ENCODE measurements at places on chromosomes 11 and 22.
A peak's percentile ranks its signal among the peaks of the same experiment; 100 is the strongest.

GRCh38 chr11:76436020-76436419, 8.8 kb upstream of the EMSY start:
- DNase-seq, result no peak

GRCh38 chr11:65340226-65340625, 6.6 kb downstream of the DPF2 start:
- no peak for DNase-seq

- no peak for DNase-seq
Observed at GRCh38 chr11:61607920-61608599, 27.2 kb upstream of the SYT7 start.

- no peak for DNase-seq
Observed at GRCh38 chr11:63889344-63889743, 27.6 kb downstream of the RCOR2 start.

DNA sequence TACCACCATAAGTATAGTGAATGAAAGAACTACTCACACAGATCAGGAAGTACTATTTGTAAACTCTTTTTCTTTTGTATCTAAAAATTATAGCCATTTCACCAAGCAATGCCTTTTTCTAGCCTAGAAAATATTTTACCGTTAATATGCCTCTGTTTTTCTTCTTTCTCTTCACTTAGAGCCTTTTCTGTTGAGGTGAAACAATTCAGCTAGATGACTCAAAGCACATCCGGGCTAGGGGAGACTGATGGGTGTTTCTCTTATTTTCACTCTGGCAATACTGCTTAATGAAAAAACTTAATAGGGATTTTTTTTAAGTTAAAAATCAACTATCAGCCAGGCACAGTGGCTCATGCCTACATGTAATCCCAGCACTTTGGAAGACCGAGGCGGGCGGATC, 93.3 kb downstream of the SGSM3 start:
- DNase-seq, result peak; percentile 19

- DNase-seq, result no peak
Observed at GRCh38 chr11:17473071-17473744, 3.4 kb downstream of the ABCC8 start.

DNA sequence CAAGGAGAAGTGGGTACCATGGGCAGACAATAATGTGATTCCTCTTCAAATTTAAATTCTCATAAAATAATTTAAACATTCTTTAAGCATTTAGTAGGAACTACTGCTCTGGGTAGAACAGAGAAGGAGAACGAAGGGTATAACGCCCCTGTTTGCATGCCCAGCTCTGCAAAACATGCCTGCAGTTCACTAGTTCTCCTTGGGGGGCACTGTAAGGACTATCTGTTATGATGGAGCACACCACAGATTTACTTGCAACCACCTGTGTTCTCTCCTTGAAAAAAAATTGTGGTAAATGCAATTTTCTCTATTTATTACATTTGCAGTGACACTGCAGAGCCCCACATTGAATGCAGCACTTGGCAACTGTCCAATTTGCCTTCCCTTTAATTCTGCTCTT, 100.3 kb downstream of the GUCY1A2 start:
- DNase-seq, result no peak

- no peak for DNase-seq
Observed at GRCh38 chr11:133072378-133072777, 459.9 kb downstream of the OPCML start.

GRCh38 chr11:78791964-78792363, 217.3 kb upstream of the NARS2 start:
- DNase-seq, result no peak

- DNase-seq, result no peak
Observed at GRCh38 chr22:35258191-35258988, 1.1 kb downstream of the HMGXB4 start.

DNA sequence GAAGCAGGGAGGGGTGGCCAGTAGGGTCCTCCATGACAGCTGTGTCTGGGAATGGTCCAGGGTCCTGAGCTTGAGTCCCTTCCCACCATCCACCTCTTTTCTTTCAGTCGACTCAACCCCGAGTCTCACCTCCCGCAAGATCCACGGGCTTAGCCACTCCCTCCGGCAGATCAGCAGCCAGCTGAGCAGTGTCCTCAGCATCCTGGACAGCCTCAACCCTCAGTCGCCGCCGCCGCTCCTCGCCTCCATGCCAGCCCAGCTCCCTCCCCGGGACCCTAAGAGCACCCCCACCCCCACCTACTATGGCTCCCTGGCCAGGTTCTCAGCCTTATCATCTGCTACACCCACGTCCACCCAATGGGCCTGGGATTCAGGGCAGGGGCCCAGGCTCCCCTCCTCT, 81.9 kb downstream of the CEP164 start:
- no peak for DNase-seq

DNA sequence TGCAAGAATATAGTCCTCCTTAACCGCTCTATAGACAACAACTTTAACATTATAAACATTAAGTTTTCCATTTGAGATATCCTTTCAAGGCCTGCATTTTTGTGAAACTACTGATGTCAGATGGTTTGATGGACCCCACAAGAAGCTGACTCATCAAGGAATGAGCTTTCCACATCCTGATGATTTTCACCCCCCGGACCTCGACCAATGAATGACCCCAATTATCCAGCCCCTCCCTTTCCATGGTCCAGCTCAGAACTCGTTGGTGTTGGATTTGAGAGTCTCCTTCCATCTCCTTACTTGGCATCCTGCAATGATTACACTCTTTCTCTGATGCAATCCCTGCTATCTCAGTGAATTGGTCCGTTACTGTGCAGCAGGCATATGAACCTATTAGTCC, 31.8 kb upstream of the GUCY1A2 start:
- no peak for DNase-seq

DNA sequence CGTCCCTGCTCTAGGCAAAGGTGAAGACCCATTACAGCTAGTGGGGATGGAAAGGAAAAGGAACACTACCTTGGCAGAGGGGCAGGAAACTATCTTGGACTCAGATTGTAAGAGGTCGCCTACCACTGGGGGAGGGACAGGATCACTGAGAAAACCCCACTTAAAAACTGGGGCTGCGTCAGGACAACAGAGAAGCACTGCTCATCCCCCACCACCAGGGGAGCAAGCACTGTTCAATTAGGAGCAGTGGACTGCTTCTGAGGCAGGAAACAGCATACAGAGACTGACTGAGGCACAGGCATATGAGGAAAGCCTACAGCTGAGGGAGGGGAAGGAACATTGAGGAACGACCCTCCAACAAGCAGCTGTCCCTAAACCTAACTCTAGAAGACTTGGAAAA, 20.8 kb upstream of the DLAT start:
- no peak for DNase-seq

DNA sequence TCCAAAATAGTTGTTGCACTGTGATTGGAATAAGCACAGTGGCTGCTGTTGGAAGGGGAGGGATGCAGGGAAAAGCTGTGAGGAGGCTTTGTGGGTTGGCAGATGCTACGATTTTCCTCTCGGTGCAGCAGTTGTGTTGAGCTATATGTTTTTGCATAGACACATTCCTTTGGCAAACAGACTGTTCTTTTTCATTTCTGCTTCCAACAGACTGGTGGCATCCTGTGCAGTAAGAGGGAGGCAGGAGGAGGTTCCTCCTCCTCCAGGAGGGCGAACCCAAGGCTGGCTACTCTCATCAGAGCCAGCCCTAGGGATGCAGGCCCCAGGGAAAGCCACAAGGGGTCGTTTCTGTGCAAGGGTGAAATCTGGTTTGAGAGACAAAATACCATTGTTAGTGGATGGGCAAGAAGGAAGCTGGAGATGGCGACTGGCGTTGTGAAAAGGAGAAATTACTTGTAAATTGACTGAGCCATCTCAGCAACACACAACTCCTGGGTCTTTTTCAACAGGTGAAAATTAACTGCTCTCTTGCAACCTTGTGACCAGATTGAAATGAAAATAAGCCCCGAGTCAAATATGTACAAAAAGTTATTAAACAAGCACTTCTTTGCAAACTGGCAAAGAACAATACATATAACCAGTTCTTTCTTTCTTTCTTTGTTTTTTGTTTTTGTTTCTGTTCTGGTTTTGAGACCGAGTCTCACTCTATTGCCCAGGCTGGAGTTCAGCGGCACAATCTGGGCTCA, 26.5 kb upstream of the UBASH3B start:
- DNase-seq, result peak; percentile 55

- DNase-seq, result no peak
Observed at GRCh38 chr11:123179586-123179985, 15.5 kb downstream of the CLMP start.

- no peak for DNase-seq
Observed at GRCh38 chr11:87634331-87634730, 540.9 kb downstream of the RAB38 start.

- DNase-seq, result no peak
Observed at GRCh38 chr11:69691463-69691862, 12.4 kb downstream of the FGF19 start.

DNA sequence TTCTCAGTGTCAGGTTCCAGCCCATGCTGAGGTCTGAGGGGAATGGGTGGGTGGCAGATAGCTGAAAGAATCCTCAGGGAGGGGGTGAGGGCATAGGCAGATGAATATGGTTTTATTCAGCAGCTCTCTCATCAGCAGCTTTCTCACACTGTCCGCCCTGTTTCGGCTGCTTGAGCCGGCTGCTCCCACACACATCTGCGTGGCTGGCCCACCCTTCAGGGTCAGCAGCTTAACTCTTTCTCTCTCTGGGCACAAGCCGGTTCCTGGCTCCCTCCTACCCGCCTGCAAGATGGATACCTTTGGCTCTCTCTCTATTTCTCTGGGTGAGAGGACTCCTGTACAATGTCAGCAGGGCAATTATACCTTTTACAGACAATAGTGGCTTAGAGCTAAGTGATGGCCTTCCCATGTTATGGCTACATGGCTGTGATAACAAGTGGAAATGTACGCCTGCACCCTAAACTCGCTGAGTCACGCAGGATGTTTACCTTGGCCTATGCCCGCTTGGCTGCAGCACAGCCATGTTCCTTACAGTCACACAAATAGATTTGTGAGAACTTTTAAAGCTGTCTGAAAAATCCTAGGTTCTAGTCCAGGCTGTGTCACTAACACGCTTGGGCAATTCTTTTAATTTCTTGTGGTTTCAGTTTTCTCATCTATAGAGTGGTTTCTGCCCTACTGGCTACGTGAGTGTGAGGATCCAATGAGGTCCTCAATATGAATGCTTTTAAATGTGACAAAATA, 4.1 kb downstream of the MMP20 start:
- DNase-seq, result no peak

GRCh38 chr11:121670266-121670665, 217.5 kb upstream of the SORL1-AS1 start:
- no peak for DNase-seq

DNA sequence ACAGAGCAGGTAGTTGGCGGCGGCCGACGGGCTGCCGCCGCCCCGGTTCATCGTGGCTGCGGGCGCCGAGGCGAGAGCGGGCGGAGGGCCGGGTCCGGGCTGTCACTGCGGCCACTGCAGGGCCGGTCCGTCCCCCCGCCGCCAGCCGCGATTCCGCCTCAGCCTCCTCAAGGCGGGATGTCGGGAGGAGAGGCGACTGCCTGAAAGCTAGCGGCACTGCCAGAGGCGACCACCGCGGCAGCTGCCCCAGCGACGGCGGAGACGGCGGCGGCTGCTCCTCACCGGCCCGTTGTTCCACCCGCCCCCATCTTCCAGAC, 234 bp downstream of the SESN3 start:
- no peak for DNase-seq

DNA sequence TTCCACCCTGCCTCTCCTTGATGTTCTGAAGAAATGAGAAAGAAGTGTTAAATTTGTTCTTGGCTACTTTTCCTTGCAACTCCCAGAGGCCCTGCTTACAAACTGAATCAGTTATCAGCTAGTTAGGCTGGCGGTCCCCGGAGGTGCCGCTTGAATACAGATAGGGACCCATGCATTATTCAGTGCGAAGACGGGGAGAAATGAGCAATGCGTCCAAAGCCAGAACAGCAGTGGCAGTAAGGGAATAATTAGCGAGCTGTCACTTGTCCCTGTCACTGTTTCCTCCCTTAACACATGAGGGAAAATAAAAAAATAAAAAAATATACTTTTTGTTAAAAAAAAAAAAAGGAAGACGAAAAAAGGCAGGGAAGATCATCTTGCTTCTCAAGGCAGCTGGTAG, 528.1 kb downstream of the MN1 start:
- DNase-seq, result no peak

DNA sequence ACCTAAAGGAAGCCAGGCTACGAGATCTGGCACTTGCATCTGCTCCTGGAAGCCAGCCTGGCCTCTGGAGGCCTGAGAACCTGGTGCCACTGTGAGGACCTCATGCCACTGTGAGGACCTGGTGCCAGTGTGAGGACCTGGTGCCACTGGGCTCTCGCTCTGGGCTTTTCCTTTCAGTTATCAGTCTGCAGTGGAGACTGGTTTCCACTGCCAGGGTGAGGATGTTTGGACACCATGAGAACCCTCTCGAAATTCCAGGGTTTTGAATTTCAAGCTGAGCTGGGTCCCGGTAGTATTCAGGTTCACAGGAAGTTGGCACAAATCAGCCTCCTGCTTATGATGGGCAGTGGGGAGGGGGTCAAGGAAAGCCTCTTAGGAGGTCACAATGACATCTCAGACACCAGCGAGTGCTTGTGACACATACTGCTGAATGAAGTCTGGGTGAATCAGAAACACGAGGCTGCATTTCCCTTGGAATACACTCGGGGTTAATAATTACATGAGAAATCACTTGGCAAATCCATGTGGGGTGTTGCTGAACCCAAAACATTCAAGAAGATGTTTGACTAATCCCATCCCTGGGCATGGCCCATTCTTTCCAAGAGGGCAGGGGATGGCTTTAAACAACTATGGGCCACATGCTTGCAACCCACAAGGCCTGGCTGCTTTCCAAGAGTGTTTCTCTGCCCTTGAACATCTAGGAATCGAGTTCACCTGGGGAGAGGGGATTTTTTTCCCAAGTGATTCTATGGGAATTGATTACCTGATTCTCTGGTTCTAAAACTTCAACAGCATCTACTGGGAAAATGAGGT, 60.2 kb downstream of the LINC01488 start:
- no peak for DNase-seq

- peak; percentile 7 for DNase-seq
Observed at GRCh38 chr11:131668500-131669400, 298.3 kb downstream of the NTM start.

DNA sequence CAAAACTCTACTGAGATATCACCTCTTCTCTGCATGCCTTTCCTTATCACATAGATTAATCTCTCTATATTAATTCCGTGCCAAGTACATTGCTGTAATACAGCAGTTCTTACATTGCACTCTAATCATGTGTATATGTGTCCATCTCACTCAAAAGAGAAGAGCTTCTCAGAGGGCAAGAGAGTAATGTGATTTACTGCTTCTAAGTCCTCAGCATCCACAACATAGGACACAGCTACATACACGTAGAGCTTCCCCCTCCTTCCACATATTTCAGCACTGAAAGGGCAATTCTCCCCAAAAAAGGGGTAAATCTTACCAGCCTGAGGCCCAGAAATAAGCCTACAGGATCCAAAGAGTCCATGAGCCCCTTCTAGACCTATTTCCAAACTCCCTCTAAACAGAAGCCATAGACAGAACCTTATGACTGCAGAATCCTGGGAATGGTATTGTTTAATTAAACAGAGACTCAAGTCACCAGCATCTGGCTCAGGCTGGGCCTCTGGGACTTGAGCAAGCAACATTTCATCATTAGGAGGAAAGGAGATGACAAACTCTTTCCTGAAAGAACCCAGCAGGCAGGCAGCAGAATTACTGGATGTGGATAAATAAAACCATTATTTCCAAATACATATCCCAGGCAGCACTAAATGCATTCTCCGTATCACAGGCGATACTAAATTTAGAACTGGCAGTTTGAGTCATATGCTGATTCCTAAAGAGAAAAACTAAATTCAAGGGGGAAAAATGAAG, 87.2 kb downstream of the KCNC1 start:
- no peak for DNase-seq

- no peak for DNase-seq
Observed at GRCh38 chr11:74154620-74155281, 16.1 kb downstream of the C2CD3 start.
